ENCODE measurements at places on chromosomes 11 and 22.

DNA sequence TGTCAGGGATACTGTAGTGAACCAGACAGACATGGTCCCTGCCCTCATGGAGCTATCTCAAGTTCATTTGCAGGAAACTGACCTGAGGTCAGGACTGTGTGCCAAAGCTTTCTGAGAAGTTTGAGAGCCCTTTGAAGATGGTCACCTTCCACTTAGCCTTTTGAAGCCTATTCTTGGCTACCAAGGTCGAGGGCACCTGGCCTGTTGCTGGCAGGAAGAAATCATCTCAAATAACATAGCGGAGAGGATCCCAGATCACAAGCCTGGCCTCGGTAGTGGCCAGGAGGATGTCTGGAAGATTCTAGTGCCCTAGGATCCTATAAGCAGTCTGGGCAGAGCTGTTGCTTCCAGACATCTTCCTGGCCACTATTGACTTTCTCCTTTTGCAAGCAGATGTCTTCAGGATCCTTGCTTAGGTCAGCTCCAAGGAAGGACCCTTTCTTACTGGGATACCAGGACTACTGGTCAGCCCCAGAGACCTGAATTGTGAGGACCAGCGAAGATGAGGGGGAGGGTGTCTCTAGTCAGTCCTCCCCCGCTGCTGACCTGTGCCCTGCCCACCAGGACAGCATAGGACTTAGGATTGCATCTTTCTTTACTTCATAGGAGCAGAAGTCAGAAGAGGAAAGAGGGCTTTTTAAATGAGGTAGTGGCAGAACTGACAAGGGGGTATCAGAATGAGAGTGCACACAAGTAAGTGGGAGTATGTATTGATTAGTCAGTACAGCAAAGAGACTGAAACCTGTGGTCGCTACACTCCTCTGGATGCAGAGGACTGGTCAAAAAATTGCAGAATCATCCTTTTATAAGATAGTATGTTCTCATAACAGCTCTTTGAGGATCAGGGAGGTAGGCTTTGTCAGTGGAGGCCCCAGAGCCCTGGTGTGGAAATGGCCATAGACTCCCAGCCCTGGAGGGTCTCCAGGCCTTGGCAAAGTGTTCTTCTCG lies 94.8 kb downstream of the TEAD1 start:
- no peak for DNase-seq

DNA sequence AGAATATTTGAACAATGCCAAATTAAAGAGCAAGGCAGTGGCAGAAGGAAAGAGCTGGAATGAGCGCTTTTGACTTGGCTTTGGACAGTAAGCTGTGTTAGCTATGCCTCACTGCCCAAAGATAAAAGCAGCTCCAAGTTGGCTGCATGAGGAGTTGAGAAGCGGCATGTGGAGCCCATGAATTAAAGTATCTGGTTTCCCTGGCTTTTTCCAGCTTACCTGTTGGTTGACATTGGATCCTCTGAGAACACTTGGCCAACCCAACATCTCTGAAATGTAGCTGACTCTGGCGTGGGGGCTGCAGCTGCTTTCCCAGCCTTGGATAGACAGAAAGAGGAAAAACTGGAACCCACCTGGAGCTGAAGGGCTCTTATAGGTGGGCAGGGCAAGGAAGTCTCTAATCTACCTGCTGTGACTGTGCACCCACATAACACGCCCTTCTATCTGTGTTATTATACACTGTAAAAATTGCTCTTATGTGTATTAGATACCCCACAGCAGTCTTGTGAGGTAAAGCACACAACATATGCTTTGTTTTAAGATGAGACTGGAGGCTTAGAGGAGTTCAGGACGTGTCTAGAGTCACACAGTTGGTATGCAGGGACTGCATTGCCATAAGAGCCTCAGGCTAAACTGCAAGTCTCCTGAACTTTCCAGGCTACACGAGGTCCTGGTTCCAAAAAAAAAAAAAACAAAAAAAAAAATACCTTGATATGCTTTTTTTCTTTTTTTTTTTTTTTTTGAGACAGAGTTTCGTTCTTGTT lies 5.8 kb downstream of the UBASH3B start:
- DNase-seq = no peak

- no peak for DNase-seq
These were observed 116.7 kb downstream of the RBFOX2 start for GRCh38 chr22:35911877-35912276.

GRCh38 chr22:25081409-25081824 lies 118.2 kb upstream of the CRYBB3 start:
- DNase-seq = no peak

DNA sequence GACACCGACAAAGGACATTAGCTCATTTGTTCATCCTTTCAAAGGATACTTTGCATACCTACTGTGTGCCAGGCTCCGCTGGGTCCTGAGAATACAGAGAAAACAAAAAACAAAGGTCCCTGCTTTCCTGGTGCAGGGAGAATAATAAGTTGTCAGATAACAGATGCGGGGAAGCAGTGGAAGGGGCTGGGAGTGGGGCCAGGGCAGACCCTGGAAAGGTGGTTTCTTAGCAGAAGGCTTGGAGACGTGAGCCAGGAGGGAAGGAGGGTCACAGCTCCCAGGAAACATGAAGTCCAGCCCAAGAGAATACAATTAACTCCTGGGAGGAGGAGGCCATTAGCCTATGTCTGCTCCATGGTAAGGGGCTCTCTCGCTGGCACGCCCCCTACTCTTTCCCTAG lies 9.8 kb upstream of the ANO1 start:
- no peak for DNase-seq

DNA sequence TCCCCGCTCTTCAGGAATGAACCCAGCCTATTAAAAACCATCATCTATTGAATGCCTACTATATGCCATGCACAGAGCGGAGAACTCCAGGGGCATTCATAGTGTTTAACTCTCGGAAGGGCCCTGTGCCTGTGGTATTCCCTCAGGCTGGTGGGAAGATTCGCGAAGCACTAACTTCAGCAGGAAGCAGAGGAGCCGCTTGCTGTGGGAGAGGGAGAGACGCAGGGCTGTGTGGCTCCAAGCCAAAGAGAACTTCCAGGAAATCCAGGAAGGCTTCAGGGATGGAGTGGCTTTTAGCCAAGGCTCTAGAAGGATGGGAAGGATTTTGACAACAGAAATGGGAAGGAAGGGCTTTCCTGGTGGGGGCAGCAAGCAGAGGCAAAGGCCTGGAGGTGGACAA lies 103.8 kb downstream of the TP53I11 start:
- no peak for DNase-seq

- DNase-seq = no peak
These were observed 113.0 kb downstream of the ADAMTS15 start for GRCh38 chr11:130561441-130561881.

Data from hematopoietic multipotent progenitor cell treated with erythropoietin and hydrocortisone succinate and interleukin-3 and kit ligand, for 17 days (in vitro differentiated cells).